Activated naive CD4-positive, alpha-beta T cell (primary cell): ENCODE measurements at places on chromosomes 7 and 10.
A peak's percentile ranks its signal among the peaks of the same experiment; 100 is the strongest.

- DNase-seq: no peak
These were observed 201.7 kb downstream of the SKAP2 start for GRCh38 chr7:26662646-26663045.

DNA sequence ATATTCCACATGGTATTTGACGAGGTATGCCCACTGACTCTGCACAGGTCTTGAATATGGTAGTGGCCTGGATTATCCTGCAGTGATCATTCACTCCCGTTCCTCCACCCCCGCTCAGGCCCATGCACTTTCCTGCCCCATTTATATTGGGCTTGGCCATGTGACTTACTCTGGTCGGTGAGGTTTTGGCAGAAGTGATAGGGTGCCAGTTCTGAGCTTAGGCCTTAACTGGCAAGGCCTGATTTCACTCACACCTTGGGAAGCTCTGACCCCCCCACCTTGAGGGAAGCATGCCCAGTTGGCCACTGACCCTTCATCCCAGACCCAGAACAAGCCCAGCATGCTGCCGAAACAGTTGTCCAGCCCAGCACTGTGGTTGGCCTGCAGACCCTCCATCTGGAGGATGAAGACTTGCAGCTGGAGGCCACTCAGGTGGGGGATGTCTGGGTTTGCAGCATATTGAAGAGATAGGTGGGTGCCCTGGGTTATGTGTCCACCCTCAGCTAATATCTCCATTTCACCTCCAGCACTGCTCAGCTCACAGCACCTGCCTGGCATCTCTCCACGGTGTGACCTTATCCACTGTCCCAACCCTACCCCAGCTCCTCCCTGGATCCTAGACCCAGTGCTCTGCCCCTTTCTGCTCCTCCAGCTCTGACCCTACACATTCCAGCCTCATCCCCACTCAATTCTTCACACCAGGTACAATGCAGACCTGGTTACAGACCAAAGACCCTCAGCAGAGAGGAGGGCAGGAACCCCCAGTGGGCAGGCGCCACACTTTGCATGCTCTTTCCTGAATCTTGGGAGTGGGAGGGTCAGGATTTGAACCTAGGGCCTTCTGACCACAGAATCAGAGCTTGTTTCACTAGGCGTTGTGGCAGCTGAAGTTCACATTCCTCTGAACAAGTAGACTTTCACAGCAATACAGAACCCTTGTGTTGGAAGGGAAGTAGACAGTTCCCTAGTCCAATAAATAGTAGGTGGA, 138.1 kb upstream of the CHST15 start:
- peak; percentile 46 for DNase-seq

GRCh38 chr7:54080971-54081370, 461.2 kb upstream of the VSTM2A start:
- no peak for DNase-seq

DNA sequence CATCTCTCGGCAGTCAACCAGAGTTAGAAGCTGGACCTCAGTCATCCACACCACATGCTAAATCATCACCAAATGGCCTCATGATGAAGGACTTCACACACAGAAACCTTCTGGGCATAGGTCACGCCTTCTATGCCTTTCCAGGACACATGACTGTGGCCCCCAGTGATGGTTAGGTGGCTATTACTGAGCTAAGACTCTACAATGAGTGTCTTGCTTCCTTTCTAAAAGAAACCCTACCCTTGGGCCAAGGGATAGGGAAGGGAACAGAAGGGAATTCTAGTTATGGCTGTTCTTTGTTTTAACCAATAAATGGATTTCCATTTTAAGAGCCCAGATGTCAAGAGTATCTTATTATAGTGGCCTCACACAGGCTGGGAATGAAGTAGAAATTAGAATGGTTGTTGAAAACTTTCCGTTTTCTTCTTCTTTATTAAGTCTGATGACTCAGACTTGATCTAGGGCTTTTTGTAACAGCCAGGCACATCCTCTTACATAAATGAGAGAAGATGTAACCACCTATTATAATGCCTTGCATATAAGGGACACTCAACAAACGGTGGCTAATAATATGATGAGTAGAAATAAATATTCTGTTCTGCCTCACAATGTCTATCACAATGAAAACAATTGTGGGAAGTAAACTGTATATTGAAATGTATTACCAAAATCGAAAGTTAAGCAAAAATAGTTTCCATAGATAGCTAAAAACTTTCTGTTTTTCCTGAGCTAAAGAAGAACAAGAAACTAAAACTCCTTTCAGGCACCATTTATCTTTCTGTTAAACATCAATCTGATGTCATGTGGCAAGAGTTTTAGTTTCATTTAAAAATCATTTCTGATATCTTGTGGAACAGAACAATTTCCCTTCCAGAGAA, 62.5 kb upstream of the TOMM7 start:
- no peak for DNase-seq

GRCh38 chr10:99331207-99331803, 2.1 kb downstream of the CNNM1 start:
- DNase-seq: no peak

DNA sequence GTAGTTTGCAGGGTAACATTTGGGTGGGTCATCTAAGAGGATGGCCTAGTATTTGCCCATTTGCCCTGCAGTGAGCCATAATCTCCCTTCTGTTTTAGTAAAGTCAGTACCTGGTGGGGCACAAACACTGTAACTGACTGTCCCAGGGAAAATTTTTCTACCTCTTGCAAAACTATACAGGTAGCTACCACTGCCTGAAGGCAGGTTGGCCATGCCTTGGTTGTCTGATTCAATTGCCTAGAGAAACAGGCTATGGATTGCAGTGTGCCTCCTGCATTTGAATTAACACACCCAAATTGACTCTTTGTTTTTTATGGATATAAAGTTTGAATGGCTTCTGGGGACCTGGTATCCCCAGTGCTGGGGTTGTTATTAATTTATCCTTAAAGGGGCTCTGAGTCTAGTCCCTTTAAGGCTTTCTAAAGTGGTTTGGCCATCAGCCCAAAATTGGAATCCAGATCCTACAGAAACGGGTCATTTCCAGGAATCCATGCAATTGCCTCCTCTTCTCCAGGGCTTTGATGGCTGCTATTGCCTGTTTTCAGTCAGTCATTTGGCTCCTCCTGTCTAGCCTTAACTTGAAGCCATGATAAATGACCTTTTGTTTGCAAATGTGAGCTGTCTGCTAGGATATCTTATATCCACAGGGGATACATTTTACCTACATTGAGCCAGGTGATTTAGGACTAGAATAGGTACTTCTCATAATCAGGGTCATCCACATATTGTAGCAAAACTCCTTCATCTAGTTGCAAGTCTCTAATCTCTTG, 89.1 kb downstream of the STRA8 start:
- no peak for DNase-seq

- no peak for DNase-seq
These were observed 273.6 kb downstream of the NEBL start for GRCh38 chr10:20623546-20623945.

GRCh38 chr10:78937393-78937792, 131.4 kb upstream of the ZMIZ1 start:
- DNase-seq: no peak

DNA sequence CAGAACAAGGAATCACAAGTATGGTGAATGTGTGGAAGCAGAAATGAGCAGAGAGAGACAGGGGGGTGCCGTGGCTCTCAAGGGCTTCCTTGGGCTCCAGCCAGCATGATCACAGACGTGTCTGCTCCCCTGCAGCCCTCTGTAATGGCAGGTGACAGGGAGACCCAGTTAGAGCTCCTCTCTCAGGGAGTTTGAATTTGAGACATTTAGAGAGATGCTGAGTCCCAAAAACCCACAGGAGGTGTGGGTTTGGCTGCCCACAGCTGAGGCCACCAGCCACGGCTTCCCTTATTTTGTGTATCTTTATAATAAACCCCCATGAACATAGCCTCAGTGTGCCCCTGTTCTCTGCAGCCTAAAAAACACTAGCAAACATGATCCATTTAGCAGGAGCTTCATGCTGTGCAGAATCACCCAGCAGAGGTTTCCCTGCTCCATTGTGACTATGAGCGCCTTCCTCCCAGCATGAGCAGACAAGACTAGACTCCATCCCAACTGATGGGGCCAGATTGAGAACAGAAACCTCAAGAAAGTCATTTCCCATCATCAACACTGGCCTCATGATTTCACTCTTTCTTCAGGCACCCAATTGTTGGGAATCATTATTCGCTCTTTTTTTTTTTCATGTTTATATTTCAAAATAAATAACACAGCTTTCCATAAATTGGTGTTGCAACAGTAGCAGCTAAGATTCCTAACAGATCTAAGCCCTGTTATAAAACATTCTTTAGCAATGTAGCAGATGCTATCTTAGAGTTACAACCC, 13.4 kb downstream of the NOD1 start:
- no peak for DNase-seq

GRCh38 chr7:98178321-98178720, 32.9 kb upstream of the BHLHA15 start:
- DNase-seq: no peak

GRCh38 chr7:117072620-117073118, 119.4 kb downstream of the ST7 start:
- no peak for DNase-seq

DNA sequence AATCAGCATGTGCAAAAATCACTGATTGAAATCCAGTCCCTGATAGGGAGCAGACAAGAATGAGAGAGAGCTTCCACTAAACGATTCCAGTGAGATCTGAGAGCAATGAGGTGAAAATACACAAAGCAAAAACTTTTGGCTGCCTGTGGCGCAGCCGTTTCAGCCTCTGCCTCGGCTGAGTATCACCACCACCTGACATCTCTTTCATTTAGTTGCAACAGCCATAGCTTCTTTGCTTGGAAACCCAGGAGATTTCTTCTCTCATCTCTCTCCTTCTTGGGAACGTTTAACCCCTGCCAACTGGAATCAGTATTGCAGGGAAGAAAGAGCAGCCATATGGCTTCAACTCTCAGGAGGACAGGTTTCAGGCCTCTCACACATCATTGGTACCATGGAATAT, 237.3 kb upstream of the AGK start:
- no peak for DNase-seq

DNA sequence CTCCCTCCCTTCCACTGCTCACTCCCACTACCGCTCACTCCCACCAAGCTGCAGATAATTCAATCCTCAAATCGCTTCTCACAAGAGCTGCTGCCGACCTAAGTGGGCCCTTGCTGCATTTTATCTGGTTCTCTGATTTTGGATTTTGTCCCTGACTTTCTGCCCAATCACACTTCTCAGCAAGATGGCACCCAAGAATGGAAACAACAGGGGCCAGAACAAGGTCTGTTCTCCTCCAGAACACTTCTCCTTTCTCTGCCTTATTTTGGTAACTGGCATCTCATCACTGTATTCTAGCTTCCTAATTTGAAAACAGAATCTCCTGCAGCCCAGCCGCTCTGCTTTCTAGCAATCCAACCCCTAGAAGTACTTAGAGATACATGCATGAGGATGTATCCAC, 172.8 kb downstream of the GRID1 start:
- no peak for DNase-seq

- DNase-seq: no peak
These were observed 155.5 kb upstream of the LYZL2 start for GRCh38 chr10:30784897-30785605.
